Right cardiac atrium (tissue), 5 donors: ENCODE measurements at places on chromosomes 6 and 20. TPM values are rescaled to one million over a fixed set of nuclear protein-coding genes. Genes with fewer than 3 reads are reported as not detected.

KCNG1 gene
- 0.41 TPM for polyA plus RNA-seq

FAM184A gene
- polyA plus RNA-seq = 2.9 TPM

SMPDL3A gene
- 6.9 TPM for polyA plus RNA-seq

FAM83C gene
- not detected for polyA plus RNA-seq

SLC22A7 gene
- polyA plus RNA-seq = not detected

CST4 gene
- polyA plus RNA-seq = not detected

TRIM15 gene
- not detected for polyA plus RNA-seq

CCN5 gene
- 102 TPM for polyA plus RNA-seq

OXT gene
- not detected for polyA plus RNA-seq

LPA gene
- not detected for polyA plus RNA-seq

E2F1 gene
- polyA plus RNA-seq = 0.52 TPM

MRAP2 gene
- polyA plus RNA-seq = 0.63 TPM

BMP7 gene
- polyA plus RNA-seq = 22.4 TPM

MAP7 gene
- 0.79 TPM for polyA plus RNA-seq

ATP6V1G2 gene
- 2.8 TPM for polyA plus RNA-seq

DNA sequence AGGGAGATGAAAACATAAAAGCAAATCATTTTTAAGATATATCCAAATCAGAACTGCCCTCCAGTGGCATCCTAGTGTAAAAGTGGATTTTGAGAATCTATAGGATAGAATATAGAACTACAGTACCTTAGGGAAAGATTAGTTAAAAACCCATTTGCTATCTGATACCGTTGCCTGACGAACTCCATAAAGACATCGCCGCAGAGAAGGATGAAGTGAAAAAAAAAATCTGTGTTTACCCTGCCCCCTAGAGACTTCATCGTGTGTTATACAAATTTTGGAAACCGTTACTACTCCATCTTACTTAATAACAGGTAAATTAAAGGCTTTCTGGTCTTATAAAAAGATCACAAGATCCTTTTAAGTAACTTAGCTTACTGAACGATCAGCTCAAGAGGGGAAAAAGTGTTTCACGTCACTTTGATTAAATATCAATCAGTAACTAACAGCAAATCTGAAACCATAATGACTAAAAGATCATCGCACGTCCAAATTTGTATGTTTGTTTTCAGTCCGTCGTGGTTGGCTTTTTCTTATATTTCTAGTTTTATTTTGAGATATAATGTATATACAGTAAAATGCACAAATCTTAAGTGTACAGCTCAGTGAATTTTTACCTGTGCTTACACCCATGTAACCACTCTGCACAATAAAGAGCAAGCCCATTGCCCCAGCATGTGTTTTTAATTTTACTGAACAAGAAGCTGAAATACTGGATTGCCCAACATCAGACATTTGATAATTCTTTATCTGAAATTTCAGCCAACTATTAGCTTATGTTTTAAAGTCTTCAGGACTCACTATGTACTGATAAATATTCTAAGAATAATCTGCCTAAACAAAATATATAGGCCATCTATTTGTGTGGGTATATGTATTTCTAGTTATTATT lies 881 bp upstream of the MCM3 start:
- DNase-seq = no peak

- DNase-seq = no peak
Observed at GRCh38 chr6:46909371-46909770, 12.4 kb downstream of the ADGRF5 start.

DNA sequence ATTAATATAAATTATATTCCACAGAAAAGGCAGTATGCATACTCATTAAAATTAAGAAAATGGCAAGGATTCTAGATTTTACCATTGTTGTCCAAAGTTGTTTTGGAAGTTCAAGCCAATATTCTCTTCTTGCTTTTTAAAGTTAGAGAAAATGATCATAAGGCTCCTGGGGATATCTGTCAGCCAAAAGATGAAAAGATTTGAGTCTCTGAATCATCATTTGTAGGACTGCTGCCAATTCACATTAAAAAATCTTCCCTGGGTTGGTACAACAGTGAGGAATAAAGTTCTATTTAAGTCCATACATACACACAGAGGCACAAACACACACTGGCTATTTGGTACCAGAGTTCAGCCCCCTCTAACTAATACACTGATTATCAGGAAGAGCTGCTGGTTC lies 620.1 kb downstream of the COL12A1 start:
- no peak for DNase-seq

DNA sequence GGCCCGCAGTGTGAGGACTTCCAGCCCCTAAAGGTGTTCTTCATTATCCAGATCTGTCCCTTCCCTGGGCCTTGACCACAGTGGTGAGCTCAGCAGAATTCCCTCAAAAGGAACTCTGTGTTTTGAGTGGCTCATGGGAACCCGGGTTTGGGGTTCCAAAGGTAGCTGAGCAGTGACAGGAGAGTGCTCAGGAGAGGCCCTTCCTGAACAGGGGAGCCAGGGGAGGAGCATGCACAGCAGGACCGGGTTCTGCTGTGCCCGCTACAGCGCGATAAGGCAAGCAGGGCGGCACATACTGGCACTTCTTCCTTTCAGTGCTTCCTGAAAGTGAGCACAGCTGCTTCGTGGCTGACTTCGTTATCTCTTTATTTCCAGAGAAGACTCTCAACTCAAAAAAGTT lies 88.3 kb downstream of the SSR1 start:
- DNase-seq = no peak

DNA sequence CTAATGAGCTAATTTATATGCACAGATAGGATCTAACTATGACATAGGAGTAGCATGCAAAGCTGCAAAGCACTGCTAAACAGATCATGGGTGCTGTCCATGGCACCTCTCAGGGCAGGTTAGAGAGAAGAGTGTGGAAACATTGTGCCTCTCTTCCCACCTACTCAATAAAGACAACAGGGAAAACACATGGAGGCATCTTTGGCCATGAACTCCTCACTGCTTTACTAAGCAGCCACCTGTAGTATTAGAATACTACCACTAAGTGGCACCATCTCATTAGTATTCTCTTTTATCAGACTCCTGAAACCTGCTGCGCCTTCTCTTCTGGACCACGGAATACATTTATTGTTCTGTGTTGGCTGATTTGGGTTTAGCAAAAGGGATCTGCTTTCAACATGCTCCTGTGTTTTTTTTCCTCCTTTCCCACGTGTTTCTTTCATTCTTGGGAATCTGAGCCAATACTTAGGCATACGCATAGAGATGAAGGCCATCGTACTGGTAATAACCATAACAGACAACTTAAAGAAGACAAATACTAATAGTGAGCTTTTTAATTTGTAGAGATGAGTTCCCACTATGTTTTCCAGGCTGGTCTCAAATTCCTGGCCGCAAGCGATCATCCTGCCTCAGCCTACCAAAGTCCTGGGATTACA lies 9.4 kb upstream of the HDDC2 start:
- no peak for DNase-seq

DNA sequence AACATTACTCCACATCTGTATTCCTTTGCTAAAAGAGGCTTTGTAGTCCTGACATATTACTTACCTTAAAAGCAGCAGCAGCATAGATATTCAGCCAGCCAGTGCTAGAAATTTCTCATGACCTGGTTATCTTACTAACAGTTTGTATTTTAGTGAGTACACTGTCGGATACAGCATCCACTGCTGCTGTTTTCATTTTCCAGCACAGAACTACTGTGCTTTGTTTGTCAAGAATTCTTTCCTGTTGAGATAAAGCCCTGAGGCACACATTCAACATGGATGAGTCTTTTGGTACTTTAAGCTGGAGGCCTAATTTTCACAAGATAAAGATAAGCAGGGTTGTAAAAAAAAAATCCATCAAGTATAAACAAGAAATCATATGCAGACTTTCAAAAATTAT lies 311.2 kb upstream of the OPRM1 start:
- DNase-seq = no peak

GRCh38 chr6:92582211-92582610 lies 837.1 kb downstream of the EPHA7 start:
- no peak for DNase-seq

- no peak for DNase-seq
Observed at GRCh38 chr6:132788658-132789395, 9.6 kb downstream of the SLC18B1 start.

DNA sequence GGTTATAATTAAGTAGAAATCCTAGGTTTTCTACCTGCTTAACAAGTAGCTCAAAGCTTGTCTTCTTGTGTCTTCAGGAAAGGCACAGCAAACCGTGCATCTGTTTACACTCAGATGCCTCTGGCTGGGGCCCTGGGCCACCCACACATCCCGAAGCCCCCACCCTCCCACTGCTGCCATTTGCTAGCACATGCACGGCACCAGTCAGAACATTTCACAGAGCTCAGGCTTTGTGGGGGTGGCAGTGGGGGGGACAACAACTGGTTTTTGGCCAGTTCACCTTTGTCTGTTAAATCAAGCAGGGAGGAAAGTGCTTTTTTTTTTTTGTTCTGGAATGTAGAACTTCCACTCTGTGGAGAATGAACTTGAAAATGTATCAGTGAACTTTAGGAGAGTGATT lies 77.7 kb downstream of the LINC00237 start:
- no peak for DNase-seq

GRCh38 chr6:119259027-119259426 lies 90.5 kb downstream of the MAN1A1 start:
- no peak for DNase-seq

DNA sequence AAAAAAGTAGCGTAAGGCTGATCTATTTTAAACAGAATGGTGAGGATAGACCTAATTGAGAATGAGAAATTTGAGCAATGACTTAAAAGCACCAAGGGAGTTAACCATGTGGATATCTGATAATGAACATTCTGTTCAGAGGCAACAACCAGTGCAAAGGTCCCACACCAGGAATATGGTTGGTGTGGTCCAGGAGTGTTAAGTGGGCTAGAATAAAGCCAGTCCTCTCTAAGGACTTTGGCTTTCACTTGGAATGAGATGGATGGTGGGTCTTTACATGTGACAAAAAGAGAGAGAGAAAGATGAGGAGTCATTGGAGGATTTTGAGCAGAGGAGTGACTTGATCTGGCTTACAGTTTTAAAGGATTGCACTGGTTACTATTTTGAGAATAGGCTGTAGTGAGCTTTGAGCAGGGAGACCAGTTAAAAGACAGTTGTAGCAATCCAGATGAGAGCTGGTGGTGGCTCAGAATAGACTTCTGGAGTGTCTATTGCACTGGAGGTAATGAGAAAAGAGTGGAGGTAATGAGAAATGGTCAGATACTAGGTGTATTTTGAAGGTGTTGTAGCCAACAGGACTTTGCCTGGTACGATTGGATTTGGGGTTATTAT lies 89.8 kb downstream of the SCAF8 start:
- no peak for DNase-seq

DNA sequence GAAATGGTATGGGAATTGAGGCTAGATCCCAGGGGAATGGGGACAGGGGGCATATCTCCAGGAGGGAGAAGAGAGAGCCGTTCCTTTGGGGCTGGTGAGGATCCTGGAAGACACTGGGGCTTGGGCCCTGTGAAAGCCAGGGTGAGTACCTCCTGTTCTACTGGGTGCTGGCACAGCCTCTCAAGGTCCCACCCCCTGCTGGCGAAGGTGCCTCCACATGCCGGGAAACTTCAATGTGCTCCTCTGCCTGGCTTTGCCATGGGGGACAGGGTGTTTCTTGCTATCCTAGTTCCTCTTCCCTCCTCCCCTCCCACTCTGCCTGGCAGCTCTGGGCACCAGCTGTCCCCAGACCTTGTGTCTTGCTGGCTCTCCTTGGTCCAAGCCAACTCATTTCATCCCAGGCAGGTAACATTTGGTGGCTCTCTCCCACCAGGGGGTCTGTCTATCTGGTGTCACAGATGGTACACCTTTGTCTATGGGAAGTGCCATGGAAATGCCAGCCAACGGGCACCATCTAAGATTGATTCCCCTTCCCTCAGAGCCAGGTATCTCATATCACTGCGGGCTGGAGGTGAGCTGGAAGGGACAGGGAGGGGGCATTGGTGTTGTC lies 56.8 kb downstream of the MDGA1 start:
- no peak for DNase-seq

GRCh38 chr20:49510562-49511122 lies 28.2 kb upstream of the KCNB1 start:
- peak; percentile 85 for DNase-seq

DNA sequence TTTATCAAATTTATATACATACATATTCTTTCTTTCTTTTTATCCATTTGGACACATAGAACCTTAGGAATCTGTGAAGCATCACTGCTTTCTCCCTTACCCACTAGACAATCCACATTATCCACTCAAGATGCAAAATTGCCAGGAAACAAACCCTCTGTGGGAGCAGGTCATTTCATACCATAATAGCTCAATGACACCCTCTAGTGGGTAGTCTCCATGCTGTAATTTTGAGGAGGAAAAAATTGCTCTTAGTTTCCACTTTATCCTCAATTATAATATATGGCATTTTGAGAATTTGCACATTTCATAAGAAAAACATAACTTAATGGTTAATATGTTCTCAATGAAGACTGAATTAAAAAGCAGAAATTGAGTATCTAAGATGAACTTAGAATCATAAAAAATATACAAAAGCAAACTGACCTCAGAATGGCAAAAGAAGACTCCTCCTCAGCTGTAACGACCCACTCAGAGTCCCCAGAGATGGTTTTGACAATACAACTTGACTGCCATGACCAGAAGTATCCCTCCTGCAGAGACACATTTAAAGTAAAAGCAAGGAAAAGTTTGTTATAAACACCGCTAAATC lies 164.1 kb downstream of the FRK start:
- DNase-seq = no peak

GRCh38 chr20:33211817-33212424 lies 5.2 kb upstream of the BPIFA3 start:
- DNase-seq = no peak

GRCh38 chr6:52787917-52788316 lies 15.7 kb downstream of the GSTA1 start:
- no peak for DNase-seq

DNA sequence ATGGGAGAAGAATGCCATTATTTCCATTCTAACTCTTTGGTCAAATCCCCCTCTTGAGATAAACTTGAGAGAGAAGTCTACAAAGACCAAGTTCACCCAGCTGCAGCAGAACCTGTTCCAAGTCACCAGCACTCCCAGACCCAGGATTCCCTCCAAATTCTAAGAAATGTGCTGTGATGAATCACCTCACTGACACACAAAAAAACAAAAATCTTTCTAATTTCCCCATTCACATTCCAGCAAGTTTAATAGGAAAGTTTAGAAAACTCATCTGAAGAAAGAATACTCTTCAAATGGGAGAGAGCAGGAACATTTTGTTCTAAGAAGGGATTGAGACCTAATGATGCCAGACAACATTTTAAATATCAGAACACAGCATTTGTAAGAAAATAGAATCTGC lies 213.6 kb upstream of the PLCB4 start:
- peak; percentile 49 for DNase-seq

DNA sequence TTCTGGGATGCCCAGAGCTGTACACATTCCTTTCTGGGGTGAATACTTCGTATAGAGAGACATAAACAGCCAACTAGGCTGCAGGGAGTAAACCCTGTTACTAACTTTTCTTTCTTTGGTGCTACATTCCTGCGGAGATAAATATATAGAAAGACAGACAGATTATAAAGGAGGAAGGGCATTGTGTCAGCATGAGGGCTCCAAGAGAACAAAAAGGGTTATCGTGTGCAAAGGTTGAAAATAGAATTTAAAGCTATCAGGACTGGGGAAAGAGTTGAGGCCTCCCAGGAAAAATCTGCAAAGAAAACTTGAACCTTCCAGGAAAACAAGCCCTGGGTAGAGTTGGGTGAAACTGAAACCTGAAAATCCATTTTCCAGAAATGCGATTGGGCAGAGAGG lies 68.0 kb downstream of the TMEM170B start:
- no peak for DNase-seq

GRCh38 chr6:10363911-10364310 lies 51.0 kb downstream of the TFAP2A start:
- no peak for DNase-seq
